ENCODE measurements at places on chromosomes 13 and 19.

DNA sequence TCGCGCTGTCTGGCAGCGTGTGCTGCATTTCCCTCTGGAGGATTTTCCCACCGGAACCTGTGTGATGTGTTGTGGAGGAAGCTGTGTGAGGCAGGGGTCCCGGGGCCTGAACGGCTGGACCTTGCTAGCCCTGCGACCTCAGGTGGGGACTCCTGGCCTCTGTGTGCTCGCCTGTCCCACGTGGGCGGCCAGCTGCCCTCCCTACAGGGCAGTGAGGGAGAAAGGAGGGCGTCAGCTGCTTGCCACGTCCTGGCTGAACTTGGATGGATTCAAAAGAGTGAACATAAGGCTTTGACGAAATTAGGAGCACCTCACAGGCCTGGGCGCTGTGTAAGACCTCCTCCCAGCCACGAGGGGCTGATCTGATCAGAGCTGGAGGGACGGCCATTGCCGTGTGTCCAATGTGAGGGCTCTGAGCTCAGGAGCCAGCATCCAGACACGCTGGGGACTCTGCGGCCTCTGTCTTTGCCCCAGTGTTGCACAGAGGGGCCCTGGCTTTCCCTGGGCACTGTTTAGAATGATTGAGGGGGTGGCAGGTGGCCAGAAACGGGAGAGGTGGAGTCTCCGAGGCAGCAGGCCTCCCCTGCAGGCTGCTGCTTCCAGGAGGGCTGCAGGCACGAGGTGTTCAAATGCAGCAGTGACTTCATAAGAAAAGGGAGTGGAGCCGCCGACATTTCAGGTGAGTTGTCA is 13.0 kb downstream of the TFDP1 start:
- no peak for DNase-seq

- DNase-seq: peak; percentile 92
Measured at GRCh38 chr19:17402982-17403855, 2.2 kb downstream of the BST2 start.

GRCh38 chr19:29666578-29667386 is 1.5 kb downstream of the PLEKHF1 start:
- peak; percentile 71 for DNase-seq

- DNase-seq: peak; percentile 87
Measured at GRCh38 chr19:19034204-19034624, 811 bp downstream of the ARMC6 start.

DNA sequence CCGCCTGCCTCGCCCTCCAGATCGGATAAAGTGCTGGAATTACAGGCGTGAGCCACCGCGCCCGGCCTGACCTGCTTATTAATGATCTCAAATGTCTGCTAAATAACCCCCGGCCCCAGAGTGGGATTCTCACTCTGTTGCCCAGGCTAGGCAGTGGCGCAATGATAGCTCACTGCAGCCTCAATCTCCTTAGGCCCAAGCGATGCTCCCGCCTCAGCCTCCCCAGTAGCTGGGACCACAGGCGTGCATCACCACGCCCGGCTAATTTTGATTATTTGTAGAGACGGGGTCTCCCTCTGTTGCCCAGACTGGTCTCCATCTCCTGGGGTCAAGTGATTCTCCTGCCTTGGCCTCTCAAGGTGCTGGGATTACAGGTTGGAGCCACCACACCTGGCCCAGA is 626 bp upstream of the ATP5F1D start:
- no peak for DNase-seq

- peak; percentile 99 for DNase-seq
Measured at GRCh38 chr19:50728084-50728737, 5.0 kb downstream of the CLEC11A start.

DNA sequence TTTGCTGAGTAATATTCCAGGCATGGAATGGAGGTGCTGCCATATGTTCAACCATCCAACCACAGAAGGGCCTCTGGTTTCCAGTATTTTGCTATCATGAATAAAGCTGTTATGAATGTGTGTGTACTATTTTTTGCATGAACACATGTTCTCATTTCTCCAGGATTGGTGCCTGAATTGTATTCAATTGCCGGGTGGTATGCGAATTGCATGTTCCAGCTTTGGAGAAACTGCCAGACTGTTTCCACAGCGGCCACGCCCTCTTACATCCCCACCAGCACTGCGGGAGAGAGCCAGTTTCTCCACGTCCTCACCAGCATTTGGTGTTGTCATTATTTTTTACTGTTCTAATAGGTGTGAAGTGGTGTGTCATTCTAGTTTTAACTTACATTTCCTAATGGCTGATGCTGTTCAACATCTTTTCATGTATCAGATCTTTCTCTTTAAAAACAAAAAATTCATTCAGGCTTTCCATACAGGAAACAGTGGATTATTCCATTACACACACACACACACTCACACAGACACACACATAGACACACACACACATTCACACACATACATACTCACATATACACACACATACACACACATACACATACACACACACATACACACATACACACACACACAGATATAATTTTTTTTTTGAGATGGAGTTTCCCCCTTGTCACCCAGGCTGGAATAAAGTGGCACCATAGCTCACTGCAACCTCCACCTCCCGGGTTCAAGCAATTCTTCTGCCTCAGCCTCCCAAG is 154.1 kb downstream of the PTPRS start:
- no peak for DNase-seq

GRCh38 chr13:114072421-114072820 is 60.0 kb downstream of the RASA3 start:
- DNase-seq: no peak

- DNase-seq: peak; percentile 96
Measured at GRCh38 chr19:44800461-44800860, 8.4 kb upstream of the BCAM start.

DNA sequence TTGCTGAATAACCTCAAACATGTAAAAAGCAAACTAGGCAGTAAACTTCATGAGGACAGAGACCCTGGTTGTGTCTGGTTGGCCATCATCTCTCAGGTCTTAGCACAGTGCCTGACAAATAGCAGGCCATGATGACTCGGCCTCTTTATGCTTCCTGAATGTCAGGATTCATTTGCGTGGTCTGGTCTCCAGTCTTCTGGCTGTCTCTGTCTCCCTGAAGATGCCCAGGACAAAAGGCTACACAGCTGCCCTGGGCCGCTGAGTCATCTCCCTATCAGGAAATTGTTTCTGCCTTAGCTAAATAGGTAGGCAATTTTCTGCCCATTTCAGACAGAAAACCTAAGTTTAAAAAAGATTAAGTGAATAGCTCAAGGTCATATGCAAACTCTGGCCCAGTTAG is 84.1 kb upstream of the FNDC3A start:
- no peak for DNase-seq

DNA sequence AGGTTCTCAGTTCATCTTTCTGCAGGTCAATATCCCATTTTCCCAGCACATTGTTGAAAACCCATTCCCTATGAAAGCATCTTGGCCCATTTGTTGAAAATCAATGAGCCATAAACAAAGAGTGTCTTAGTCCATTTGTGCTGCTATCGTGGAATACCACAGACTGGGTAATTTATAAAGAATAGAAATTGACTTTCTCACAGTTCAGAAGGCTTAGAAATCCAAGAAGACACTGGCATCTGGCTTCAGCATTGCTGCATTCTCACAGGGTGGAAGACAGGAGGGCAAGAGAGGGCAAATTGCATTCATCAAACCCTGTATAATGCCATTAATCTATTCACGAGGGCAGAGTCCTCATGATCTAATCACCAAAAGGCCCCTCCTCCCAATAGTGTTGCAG is 34.1 kb downstream of the ZNF823 start:
- DNase-seq: no peak

DNA sequence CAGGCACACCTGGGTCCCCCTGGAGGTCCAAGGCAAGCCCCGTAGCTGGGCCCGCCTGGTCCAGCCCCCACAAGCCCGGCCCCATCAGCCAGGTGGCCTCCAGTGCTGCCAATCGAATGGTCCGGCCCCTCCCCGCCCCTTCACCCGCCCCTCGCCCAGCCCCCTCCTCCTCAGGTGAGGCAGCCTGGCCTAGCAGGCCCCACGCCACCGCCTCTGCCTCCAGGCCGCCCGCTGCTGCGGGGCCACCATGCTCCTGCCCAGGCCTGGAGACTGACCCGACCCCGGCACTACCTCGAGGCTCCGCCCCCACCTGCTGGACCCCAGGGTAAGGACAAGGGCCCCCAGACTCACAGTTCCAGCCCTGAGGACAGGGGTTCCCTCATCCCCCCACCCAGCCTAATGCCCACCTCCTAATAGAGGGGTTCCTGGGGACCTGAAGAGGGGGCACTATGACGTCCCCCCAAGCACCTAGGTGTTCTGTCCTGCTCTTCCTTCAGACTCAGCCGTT is at the start of gene HPN:
Gene HPN, plus strand, starts transcription at position 174 of the 508 bp plus-strand sequence. CDS start 786 bp downstream, outside the sequence.
- DNase-seq: peak; percentile 92

DNA sequence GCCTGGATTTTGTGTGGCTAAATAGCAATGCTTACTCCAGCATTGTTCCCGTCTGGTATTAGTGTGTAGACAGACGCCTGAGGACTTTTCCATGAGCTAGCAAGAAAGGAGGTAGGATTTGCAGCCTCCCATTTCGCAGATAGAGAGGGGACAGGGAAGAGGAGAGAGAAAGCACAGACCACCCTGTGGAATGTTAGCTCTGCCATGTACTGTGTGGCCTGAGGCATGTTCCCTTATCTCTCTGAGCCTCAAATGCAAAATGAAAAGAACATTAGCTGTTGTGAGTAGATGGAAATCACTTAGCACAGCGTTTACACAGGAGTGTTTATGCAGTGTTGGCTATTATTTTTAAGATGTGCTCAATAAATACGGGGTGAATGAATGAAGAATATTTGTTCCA is 45.5 kb downstream of the OLFM4 start:
- DNase-seq: no peak

DNA sequence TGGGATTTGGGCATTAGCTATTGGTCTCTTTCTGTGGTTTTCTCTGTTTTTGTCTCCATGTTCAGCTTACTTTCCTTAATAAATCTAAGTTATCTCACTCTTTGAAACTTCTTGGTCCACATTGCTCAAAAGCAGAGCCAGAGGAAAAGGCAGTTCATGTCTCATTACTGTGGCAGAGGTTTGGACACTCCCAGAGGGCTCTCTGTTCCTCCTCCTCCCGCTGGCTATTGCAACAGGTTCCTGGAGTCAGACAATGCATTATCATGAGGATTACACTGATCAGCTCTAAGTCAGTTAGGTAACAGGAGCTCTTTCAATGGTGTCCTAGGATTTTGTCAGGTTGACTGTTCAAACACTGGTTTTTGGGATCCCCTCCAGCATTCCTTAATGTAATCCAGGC is 298.8 kb downstream of the NDFIP2 start:
- no peak for DNase-seq

- peak; percentile 86 for DNase-seq
Measured at GRCh38 chr13:20711301-20712044, 8.0 kb downstream of the IL17D start.

- no peak for DNase-seq
Measured at GRCh38 chr13:42745655-42746054, 35.7 kb upstream of the FAM216B start.

DNA sequence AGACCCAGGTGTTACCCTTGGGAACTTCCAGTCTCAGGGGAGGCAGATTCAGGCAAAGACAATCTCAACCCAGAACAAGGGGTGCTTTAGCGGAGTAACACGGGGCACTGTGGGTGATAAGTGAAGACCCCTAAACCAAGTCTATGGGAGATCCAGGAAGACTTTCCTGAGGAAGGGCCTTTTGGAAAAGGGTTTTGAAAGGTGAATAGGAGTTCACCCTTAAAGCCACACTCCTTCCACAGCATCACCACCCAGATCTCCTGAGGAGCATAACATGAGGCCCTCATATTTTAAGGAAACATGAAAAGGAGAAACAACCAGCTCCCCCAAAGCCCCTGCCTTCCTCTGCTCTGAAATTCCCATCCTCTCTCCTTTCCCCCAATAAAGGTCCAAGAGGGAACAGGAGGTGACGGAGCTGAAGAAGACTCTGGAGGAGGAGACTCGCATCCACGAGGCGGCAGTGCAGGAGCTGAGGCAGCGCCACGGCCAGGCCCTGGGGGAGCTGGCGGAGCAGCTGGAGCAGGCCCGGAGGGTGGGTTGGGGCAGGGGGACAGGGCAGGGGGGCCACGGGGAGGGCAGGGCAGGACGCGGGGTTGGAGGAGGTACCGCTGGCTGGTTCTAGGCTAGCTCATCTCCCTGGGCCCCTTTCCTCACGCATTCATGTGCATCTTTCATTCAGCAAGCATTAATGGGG is 52.7 kb downstream of the KCNC3 start:
- DNase-seq: no peak

DNA sequence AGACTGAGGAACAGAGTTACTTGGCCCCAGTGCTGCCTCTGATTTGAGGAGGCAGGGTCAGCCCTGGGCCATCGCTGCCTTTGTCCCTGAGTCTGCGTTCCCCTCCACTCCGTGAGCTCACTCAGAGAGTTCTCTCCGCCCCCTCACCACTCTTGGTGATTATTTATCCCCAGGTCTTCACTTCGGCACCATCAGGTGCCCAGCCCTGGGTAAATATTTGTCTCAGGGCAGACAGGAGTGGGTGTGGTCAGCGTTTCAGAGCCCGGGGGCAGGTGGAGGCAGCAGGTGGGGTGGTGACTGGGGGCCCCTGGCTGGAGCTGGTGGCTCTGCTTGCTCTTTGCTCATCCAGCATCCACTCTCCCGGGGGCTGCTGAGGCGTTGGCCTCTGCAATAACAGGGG is 20.6 kb downstream of the PPP1R37 start:
- peak; percentile 35 for DNase-seq

DNA sequence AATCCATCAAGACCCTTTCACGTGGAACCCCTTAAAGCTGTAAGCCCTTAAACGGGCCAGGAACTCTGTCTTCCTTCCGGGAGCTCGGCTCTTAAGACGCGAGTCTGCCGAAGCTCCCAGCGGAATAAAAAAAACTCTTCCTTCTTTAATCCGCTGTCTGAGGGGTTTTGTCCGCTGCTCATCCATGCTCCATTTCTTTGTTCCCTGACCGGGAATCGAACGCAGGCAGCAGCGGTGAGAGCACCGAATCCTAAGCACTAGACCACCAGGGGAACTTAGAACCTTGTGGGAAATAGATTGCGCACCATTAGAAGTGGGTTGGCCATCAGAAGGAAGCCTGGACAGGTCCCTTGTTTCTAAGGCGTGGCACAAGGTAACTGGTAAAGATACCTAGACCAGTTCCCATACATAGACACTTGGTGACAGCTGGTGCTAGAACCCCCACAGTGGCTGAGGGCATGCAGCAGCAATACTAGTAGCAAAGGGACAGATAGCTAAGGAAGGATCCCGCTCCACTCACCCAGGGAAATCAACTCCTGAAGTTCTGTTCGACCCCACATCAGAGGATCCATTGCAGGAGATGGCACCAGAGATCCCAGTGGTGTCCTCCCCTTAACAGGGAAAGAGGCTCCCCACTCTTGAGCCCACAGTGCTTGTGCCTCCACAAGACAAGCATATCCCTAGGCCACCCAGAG is 1.5 kb upstream of the RGCC start:
- DNase-seq: peak; percentile 14
